GM18507 (cell line): ENCODE measurements at places on chromosomes 5 and 9.

- DNase-seq = no peak
Measured at GRCh38 chr9:70542311-70542931, 128.0 kb upstream of the KLF9 start.

DNA sequence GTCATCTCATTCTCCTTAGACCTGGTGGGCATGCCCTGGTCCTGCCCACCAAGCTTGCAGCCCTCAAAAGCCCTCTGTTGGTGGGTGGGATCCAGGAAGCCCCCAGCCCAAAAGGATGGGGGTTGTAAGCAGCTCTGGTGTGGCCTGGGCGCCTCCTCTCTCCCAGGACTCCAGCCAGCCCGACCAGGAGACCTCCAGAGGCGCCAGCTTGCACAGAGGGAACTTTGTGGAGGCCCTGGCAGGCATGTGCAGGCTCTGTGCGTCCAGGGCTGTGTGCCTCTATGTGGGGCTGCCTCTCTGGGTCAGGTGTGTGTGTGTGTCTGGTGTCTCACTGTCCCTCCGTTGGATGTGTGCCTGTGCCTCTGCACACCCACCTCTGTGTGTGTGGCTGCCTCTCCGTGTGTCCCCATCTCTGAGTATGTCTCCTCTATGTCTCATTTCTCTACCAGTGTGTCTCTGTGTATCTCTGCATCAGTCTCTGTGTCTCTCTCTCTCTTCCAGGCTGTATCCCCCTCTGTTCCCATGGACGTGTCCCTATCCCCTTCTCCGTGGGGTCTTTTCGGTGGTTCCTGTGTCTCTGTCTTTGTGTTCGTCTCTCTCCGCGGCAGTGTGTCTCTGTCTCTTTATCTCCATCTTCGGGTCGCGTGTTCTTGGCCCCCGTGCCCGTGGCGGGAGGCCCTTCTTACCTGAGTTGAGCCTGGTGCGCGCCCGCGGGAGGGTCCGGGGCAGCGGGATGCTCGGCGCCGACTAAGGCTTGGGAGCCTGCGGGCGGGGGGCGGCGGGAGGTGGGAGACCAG lies 501 bp downstream of the ENHO start:
- DNase-seq = no peak

GRCh38 chr9:127136081-127136879 lies 13.8 kb upstream of the ANGPTL2 start:
- no peak for DNase-seq

- DNase-seq = no peak
Measured at GRCh38 chr5:40603378-40603777, 76.3 kb upstream of the PTGER4 start.

DNA sequence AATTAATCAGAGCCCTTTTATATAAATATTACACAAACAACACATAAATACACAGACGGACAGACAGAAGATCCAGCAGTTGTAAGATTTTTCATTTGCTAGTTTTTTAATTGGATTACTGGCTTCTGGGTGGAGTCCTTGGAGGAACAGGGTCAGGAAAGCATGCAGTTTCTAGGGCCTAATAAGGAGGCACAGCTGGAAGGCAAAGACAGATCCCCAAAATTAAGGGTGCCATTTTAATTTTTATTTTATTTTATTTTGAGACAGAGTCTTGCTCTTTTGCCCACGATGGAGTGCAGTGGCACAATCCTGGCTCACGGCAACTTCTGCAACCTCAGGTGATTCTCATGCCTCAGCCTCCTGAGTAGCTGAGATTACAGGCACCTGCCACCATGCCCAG lies 49.5 kb downstream of the PTGS1 start:
- no peak for DNase-seq

DNA sequence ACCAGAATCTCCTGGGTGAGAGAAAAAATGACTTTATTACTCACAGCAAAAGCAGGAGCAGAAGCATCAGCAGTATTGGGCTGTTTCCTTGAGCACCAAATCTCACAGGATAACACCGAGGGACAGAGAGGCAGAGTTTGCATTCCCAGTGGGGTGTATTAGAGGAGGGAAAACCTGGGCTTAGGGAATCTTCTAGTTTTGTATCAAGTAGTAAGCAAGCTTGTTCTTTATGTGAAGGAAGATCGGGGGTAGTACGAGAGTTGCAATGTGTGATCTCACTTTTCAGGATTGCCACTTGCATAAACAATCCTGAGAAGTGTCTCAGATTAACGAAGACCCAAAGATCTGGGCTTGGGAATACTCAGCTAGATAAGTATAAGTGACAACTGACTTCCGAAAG lies 1163.0 kb downstream of the TAF11L14 start:
- no peak for DNase-seq
